ENCODE measurements at places on chromosomes 6 and 20.

- DNase-seq, result no peak
These were observed 8.0 kb downstream of the NKX2-4 start for GRCh38 chr20:21389368-21389767.

DNA sequence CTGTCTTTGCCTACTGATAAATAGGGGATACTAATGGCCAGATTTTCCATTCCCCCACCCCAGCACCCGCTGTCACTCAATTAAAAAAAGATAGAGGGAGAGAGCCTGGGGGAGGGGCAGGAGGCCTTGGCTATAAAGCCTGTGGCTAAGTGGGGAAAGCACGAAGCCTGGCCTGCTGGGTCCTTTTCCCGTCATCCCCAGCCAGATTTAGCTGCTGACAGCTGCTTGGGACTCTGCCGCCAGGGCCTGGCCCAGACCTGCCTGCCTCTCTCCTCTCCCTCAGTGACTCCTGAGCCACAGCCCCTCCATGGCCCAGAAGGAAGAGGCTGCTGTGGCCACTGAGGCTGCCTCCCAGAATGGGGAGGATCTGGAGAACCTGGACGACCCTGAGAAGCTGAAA lies at the start of gene APOBEC2:
TSS of gene APOBEC2 (plus strand) at position 162 of the 400 bp plus-strand sequence. CDS start at position 308, 146 bp downstream.
- DNase-seq, result no peak

GRCh38 chr6:64926051-64926450 lies 781.0 kb downstream of the EYS start:
- no peak for DNase-seq

DNA sequence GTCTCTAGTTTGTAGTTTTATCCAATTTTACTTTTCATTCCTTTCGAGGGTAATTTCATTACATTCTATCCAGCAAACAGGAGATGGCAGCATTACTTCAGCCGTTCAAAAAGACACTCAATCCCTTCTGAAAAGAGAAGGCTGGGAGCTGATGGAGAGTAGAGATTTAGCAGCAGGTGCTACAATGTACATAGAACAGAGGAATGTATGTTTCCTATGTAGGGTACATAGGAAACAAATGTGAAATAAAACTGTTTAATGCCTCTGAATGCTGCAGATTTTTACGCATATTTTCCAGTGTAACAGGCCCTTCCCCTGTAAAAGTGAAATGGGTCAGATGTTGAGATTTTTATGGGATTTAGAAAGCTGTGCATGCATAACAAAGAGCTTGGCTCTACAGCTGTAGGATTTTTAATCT lies 16.0 kb downstream of the RPS12 start:
- DNase-seq, result no peak

GRCh38 chr6:35199866-35200265 lies 13.9 kb upstream of the SCUBE3 start:
- no peak for DNase-seq

GRCh38 chr6:36718560-36718959 lies 20.9 kb downstream of the RAB44 start:
- DNase-seq, result no peak

GRCh38 chr20:44072384-44072783 lies 114.6 kb downstream of the JPH2 start:
- DNase-seq, result no peak

GRCh38 chr6:68328156-68328555 lies 306.9 kb upstream of the ADGRB3 start:
- no peak for DNase-seq

DNA sequence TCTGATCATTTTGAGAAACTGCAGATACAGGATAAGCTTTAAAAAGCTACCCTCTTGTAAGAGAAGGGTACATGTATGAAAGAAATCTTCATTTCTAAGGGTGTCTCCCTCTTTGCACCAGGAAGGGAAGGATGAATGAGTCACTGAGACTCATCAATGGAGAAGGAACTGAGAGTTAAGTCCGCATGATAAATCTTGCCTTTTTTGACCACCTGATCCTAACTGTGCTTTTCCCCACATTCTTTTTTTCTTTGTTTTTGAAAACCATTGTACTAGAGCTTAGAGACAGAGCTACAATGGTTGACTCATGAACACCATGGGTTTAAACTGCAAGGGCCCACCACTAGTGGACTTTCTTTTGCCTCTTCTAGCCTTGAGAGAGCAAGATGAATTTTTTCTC lies 353.0 kb upstream of the RGS17 start:
- DNase-seq, result no peak

- DNase-seq, result no peak
These were observed 143.8 kb downstream of the UNC5CL start for GRCh38 chr6:40894962-40895799.

- no peak for DNase-seq
These were observed 37.1 kb downstream of the PIGU start for GRCh38 chr20:34639755-34640222.

GRCh38 chr6:131552572-131552971 lies 20.5 kb upstream of the ARG1 start:
- no peak for DNase-seq

- no peak for DNase-seq
These were observed 2.0 kb upstream of the NOL7 start for GRCh38 chr6:13613029-13613594.

DNA sequence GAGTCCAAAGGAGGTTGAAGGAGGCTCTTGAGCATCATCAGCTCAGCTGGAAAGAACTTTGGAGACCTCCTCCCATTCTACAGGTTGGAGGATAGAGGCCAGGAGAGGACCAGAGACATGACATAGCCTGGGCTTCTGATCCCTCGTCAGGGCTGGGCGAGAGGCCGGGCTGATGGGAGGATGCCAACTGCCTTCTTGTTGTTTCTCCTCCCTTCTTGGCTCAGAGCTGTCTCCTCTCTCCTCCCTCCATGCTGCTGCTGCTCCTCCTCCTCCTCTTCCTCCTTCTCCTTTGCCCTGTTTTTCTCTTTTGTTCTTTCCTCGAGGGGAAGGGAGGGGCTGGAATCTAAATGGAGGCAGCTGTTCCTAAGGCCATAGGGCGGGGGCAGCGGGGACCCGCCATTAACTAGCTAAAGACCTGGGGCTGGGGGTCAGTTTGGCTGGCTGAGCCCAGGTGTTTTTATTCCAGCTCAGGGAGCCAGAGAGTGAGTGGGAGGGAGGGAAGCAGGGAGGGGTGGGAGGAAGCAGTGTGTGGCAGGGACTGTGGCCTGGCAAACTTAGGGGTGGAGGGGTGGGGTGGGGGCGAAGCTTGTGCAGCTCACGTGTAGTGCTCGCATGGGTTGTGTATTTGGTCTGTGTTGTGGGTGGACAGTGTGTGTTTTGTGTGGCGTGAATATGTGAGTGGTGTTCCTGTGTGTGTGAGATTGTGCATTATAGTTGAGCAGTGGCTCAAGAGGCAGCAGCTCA lies 84.8 kb downstream of the CD40 start:
- no peak for DNase-seq

GRCh38 chr20:38842558-38842981 lies 37.1 kb downstream of the PPP1R16B start:
- peak; percentile 87 for DNase-seq

DNA sequence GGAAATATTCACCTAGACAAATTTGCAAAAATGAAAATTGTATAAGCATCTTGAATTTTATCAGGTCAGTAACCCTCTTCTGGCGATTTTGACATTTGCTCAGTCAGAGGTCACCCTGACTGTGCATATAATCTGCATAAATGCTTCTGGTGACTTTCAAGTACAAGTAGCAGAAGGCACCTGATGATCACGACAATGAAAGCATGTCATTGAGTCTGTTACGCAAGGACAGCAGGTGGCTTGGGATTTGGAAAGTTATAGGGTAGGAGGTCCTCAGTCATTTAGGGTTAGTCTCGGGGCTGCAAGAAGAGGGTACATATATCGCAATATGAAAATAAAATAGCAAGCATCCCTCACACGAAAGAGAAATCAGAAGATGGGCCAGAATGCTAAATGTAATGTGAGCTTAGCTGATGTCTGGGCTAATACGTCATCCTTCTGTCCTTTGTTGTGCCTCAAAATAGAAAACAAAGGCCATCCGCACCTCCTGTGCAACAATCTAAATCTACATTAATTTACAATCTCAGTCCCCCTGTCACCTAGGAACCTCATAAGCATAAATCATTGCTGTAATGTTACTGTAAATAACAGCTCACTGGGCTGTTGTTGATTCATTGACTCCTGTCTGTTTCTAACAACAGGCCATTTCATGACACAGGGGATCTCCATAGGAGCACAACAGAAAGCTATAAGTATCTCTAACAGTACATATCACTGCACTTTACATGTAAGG lies 155.2 kb upstream of the RSPO3 start:
- no peak for DNase-seq

- no peak for DNase-seq
These were observed 277 bp downstream of the ADGRB3 start for GRCh38 chr6:68635412-68635705.

DNA sequence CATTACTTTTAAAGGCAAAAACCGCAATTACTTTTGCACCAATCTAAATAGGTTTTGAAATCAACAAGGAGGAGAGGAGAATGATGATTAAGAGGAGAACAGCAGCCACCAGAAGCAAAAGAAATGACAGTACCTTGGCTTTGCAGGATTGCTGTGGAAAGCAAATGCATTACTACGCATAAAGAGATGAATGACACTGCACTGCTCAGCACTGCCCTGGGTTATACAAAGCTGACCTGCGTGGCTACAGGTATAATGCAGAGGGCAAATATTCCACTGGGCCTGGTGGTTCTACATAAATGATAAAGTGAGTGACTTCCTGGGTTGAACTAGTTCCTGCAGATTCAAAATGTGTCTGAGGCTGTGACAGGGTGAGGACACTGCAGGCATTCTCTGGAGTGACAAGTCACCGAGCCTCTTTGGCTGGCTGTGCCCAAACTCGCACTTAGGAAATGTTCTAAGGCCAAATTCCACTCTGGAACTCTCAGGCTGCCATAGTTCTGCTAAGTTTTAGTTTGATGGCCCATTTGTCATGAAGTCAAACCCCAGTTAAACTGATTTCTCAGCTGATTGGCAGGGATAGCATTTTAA lies 78.6 kb downstream of the INSM1 start:
- DNase-seq, result no peak

DNA sequence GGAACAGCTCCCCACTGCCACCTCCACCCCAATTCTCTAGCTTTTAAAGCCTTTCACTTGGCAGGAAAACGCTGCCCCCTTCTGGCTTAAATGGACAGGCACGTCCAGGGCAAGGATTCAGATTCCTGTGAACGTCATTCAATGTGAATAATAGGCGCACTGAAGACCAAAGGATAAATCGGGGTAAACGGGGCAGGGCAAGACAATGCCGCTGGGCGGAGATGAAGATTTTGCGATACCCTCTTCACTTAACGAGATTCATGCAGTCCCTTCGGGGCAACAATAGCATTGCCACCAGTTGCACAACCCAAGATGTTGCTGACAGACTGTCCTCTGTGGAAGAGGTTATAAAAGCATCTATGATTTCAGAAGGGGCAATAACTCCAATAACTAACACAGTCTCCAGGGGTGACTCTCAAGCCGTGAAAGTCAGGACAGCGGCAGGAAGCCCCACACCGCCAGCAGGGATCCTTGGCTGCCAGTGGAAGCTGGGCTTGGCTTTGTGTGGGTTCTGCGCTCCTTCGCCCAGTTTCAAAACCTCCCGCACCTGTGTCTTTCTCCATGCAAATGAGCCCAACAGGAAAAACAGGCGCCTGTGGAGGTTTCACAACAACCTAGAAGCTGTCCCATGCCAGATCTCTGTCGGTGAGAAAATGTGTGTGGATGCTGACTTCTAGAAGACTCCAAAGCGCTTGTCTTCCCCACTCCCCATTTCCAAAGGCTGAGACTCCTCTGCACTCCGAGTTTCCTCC lies 291.8 kb downstream of the BMP7 start:
- DNase-seq, result peak; percentile 41

DNA sequence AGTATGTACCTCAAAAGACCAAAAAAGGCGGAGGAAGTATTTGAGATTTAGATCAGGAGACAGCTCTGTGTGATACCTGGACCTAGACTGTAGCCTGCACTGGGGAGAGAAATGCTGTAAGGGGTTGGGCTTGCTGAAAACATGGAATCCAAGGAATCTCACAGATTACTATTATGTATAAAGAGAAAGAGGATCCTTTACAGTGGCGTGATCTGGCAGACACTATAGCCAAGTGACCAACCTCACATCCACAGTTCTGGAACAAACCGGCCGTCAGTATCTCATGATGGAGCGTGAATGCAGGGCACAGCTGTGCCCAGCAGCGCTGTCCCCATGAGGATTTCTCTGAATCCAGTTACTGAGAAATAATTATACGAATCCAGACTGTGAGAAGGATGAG lies 12.3 kb downstream of the DDX27 start:
- no peak for DNase-seq

DNA sequence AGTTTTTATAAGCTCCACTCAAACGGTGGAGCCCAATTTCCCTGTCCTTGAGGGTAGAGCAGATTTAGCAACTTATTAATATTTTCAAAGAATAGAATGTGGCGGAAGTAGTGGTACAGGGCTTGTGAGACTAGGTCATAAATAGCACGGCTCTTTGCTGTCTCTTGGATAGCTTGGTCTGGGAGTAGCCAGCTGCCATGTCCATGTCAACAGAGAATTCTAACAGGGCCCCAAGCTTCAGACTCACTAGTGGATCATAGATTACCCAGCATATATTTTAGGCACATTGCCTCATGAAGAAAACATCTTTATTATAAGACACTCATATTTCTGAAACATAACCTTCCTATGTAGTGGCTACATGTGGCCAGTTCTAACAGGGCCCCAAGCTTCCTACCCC lies 755.7 kb downstream of the HDGFL1 start:
- no peak for DNase-seq

GRCh38 chr20:19828232-19828631 lies 70.2 kb downstream of the RIN2 start:
- DNase-seq, result peak; percentile 45

- peak; percentile 40 for DNase-seq
These were observed 32.6 kb upstream of the MPC1 start for GRCh38 chr6:166415306-166415705.

DNA sequence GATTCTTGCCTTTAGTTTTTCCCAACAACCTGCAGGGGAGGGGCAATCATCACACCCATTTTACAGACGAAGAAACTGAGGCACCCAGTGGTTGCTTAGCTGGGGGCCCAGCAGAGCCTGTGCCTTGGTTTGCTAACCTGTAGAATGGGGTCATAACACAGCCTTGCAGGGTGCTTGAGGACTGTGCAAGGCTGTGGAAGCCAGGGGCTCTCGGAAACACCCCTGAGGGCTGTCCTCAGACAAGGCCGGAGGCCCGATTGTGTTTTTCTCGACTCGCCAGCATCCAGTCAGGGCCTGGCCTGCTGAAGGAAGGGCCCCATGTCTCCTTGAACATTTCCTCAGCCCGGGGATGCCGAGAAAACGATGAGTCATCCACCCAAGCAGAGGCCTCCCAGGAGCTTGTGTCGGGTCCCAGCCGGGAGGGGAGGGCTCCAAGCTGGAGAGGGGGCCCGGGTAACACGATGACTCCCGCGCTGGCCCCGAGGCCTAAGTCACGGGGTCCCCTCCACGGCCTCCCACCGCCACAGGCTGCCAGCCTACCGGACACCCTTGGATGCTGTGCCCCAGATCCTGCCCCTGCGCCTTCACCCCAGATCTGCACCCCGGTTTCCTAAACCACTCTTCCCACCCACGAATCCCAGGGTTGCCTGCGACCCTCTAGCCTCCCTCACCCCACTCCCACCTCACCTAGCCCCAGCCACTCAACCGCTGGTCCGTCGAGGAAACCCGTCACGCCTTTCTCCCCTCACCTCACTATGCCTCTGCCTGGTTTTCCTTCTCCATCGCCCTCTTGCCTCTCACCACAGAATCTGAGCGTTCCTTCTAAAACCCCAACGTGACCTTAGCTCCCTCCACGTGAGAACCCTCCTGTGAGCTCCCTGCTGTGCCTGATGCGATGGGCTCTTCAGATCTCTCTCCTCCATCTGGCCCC lies 10.6 kb downstream of the NOL4L start:
- DNase-seq, result peak; percentile 70

- DNase-seq, result no peak
These were observed 469.7 kb downstream of the CDKAL1 start for GRCh38 chr6:21003780-21004541.

- no peak for DNase-seq
These were observed 41.9 kb upstream of the MRGBP start for GRCh38 chr20:62754122-62754990.

All from activated CD4-positive, alpha-beta T cell treated with anti-CD3 and anti-CD28 coated beads for 48 hours (primary cell).